ENCODE measurements at places on chromosomes 3 and 15. TPM values are rescaled to one million over a fixed set of nuclear protein-coding genes. Genes with fewer than 3 reads are reported as not detected.

Gene FBXW12
- total RNA-seq: not detected

GRCh38 chr3:31936420-31937060, 44.5 kb downstream of the OSBPL10 start:
- no peak for DNase-seq

GRCh38 chr3:174620138-174620537, 239.0 kb upstream of the NAALADL2 start:
- DNase-seq: no peak

GRCh38 chr15:60091157-60091556, 87.0 kb downstream of the FOXB1 start:
- DNase-seq: no peak

Gene TMC3
- total RNA-seq: not detected

Gene TGM5
- not detected for total RNA-seq

Gene XIRP1
- not detected for total RNA-seq

DNA sequence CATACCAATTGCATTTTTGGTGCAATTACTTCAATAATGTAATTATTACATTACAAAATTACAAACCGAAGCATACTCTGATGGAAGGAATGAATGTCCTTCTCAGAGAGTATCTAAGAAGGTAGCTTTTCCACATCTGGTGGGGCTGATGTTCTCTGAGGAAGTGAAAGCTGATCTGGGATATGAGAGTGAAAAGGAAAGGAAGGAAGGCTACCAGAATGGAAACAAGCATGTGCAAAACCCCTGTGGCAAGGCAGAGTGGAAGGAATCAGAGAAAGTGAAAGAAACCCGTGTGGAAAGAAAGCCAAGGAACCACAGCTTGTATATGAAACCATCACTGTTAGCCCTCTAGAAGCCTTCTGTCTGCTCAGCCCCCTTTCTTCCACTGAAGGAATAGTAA, 35.3 kb upstream of the GOLGA8A start:
- DNase-seq: no peak

GRCh38 chr3:38169027-38169317, 3.6 kb downstream of the OXSR1 start:
- DNase-seq: no peak

GRCh38 chr3:120059081-120059864, 35.0 kb downstream of the GSK3B start:
- DNase-seq: no peak

GRCh38 chr3:141373768-141374526, 5.6 kb downstream of the ZBTB38 start:
- DNase-seq: no peak

Gene GPR27
- total RNA-seq: 2.2 TPM

GRCh38 chr15:27165590-27165989, 194.6 kb downstream of the GABRG3 start:
- DNase-seq: no peak

- peak; percentile 30 for DNase-seq
Measured at GRCh38 chr3:179929091-179929529, 107.6 kb downstream of the PEX5L start.

DNA sequence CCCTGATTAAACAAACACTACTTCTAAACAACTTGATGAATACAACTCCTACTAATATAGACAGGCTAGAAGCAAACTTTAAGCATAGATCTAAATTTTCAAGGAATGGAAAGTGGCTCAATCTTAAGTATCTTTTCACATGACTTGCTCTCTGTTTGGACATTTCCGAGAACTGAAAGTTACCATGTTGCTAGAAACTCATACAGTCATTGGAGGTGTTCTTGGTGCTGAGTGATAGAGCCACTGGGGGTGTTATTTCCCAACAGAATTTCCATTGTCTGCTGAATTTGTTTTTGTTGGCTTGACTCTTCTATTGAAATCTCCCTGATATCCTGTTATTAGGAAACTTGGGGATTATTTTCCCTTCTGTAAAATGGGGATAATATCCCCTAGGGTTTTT, 264.5 kb upstream of the RASGRP1 start:
- DNase-seq: no peak

GRCh38 chr15:71337197-71337845, 222.1 kb downstream of the THSD4 start:
- DNase-seq: no peak

Gene HIGD2B
- not detected for total RNA-seq

DNA sequence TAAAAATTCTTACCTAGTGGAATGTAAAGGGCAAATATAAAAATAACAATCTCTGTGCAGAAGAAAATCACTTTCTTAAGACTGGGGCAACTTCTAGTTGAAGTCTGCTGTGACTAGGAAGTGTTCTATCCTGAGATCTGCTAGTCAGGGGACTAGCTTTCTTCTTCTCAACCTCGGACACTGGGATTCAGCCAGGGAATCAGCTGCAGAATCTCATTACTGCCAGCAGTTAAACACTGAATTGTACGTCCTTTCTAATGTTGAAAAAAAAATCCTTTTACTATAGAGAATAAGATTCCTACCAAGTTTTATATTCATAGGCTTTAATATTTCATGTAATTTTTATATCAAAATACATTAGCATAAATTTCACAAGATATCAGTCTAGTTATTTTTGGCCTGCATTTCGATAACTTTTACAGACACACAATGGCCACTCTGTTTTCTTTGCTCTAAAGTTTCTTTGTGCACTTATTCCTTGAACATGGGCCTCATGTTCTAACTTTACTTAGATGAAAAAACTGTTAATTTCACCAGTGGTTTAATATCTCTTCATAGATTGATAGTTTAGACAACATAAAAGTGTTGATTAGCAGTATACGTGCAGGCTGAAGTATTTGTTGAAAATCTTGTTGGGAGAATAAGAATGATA, 2.6 kb upstream of the NEO1 start:
- no peak for DNase-seq

Gene EPHB3
- total RNA-seq: 64.2 TPM

GRCh38 chr3:16848007-16848406, 36.7 kb upstream of the PLCL2 start:
- no peak for DNase-seq

Gene SUSD5
- 0.17 TPM for total RNA-seq

DNA sequence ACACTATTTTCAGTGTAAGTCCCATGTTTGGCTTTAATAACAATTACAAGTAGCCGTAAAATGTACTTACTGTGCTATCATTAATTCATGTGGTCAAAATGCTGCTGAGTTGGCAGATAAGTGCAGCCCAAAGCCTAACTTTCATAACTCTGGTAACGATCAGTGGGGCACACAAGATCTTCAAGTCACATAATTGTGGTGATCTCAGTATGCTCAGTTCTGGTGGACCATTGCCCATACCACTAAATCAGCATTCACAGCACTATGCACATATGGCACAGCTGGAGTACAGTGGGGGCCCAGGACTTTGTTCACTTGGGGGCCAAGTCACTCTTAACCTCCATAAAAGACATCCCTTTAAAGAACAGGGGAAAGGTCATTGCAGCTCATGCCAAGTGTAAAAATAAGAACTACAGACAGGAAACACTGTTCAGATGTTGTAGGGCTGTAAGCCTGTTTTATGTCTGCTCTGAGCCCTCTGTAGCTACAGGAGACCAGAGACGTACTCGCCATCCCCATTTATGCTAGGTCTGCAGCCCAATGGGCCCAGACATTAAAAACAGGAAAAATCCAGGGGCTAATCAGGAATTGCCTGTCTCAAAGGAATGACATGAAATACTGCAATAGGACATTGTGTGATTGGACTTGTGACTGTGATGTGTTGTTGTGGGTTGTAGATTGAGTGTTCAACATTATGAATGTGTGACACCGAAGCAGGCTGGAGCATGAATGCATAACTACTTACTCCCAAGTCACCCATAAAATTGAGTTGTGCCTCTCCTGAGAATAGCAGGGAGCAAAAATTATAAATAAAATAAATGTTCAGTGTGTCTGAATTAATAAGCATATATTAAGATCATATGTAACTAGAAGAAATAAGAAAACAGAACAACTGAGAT, 282.5 kb upstream of the EPHA3 start:
- no peak for DNase-seq

Gene ILDR1
- total RNA-seq: 18.4 TPM

- no peak for DNase-seq
Measured at GRCh38 chr3:118818386-118818785, 216.3 kb downstream of the IGSF11 start.

DNA sequence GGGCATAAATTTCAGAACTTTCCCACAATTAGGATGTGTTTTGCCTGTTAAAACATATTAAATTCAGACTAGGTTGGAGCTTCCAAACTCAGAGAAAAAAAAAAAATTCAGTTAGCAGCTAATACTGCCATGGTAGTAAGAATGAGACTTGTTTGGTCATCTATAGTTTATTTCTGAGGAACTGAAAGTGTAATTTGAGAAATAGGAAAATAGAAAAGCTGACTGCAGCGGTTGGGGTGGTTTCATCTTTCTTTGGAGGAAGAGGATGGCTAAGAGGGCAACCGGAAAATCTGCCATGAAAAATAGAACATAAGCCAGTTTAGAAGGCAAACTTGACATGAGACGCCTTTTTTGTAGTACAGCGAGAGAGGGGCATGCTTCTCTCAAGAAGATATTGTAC, 371.2 kb upstream of the ROBO2 start:
- no peak for DNase-seq

Gene CELSR3
- 1.3 TPM for total RNA-seq

Gene NANOGP8
- total RNA-seq: not detected

DNA sequence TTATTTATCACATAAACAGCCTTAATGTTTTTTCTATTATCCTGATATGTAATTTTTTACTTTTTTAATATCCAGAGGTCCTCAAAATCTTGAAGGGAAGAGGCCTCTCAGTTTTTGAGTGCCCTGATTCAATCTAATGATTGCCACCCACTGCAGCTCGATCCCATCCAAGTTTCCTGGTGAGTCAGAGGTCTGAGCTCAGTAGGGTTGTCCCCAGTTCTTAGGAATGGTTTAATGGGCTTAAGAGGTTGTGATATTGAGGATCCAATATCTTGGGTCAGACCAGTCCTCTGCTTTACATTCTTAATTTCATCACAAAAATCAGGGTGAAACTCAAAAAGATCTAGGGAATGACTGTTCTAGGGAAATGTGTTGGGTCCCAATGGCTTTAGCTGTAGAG, 238.5 kb downstream of the NSUN3 start:
- no peak for DNase-seq

Gene FAM81A
- total RNA-seq: 18.8 TPM

GRCh38 chr3:175238801-175239200, 379.7 kb downstream of the NAALADL2 start:
- no peak for DNase-seq

Gene FBN1
- 6.6 TPM for total RNA-seq

GRCh38 chr3:147428326-147428725, 19.2 kb downstream of the ZIC1 start:
- DNase-seq: no peak

- DNase-seq: no peak
Measured at GRCh38 chr3:149145356-149145755, 15.9 kb downstream of the HPS3 start.

DNA sequence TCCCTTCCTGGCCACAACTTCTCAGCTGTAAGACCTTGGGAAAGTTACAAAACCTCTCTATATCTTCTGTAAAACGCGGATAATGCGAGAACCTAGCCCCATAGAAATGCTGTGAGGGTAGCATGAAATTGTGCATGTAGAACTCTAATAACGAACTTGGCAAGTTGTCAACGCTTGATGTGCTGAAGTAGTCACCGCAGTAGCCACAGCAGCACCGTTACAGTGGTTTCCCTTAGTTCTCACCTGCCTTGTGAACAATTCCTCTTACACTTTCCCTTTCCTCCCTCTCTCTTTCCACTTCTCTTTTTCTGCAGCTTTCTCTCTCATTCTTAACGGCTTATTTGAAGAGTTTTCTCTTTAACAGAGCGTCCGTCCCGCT, 447 bp upstream of the SHQ1 start:
- DNase-seq: no peak

Gene PRR20G
- not detected for total RNA-seq

Data from colonic mucosa (tissue), 4 donors.